ENCODE measurements at places on chromosomes 1 and 21.

DNA sequence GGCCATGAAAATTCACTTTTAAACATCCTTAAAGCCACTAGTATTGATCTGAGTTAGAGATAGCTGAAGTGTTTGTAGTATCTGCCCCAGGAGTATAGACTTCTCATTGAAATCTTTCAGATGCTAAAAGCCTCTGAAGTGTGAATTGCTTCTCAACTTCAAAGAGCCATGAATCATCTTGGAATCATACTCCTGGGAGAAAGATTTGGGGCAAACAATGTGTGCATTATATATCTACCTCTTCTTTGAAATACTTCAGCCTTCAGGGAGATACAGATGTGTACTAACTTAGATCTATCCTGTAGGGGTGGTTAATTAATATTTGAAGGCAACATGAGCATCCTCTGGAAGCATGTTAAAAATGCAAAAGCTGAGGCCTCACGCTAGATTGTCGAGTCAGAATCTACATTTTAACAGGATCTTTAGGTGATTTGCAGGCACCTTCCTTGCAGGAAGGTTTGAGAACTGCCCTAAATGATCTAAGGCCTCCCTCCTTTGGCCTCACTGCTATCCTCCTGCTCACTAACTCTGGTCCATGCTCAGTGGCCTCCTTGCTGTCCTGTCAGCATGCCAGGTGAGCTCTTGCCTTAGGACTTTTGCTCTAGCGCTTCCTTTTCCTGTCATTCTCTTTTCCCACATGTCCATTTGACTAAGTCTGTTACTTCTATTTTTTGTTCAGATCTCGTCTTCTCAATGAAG is 6.0 kb upstream of the SCYL3 start:
- no peak for DNase-seq

DNA sequence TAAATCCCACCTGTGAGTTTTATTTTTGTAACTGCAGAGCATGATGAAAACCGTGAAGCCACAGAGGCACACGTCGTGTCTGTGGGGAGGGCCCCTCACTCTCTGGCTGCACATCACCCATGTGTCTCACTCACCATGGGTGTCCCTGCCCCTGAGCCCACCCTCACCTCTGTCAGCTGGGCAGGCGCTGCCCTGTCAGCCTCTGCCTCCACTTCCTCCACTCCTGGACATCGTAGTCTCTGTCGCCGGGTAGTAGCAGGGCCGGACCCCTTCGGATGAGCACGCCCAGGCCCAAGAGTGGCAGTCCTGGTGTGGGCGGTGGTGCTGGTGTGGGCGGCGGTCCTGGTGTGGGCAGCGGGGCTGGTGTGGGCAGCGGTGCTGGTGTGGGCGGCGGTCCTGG is 37.3 kb downstream of the COL18A1 start:
- DNase-seq: no peak

DNA sequence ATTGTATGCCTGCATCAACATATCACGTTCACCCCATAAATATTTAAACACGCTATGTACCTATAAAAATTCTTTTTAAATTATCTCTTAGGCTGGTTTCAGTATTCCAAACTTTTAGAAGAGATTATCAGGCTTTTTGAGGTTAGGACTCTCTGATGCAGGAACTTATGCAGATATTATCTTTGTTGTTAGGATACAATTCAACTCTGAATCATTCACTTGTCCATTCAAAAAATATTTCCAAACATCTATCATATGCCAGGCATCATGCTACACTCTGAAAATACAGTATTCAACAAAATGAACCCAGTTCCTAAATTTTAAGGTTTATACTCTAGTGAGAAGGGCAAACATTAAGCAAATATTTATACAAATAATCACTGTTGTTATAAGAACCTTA is 40.5 kb downstream of the ASH1L start:
- no peak for DNase-seq

- no peak for DNase-seq
Measured at GRCh38 chr1:2556678-2557481, 709 bp downstream of the TNFRSF14 start.

GRCh38 chr1:21152423-21153100 is 24.1 kb downstream of the EIF4G3 start:
- DNase-seq: no peak

DNA sequence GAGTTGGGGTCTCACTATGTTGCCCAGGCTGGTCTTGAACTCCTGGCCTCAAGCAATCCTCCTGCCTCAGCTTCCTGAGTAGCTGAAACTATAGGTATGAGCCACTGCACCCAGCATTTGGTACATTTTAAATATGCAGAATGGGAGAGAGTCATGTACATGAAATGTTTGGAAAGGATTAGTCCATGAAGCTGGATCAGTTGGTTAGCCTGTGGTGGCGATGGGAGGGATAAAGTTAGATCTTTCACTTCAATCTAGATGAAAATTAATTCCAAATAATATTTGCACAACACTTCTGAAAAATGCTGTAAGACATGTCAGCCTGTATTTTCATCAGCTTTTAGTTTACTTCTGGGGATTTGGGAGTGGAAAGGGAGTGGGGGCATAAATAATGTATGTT is 188.9 kb downstream of the HUNK start:
- DNase-seq: no peak

GRCh38 chr21:45512626-45513002 is 29.6 kb downstream of the SLC19A1 start:
- DNase-seq: no peak

DNA sequence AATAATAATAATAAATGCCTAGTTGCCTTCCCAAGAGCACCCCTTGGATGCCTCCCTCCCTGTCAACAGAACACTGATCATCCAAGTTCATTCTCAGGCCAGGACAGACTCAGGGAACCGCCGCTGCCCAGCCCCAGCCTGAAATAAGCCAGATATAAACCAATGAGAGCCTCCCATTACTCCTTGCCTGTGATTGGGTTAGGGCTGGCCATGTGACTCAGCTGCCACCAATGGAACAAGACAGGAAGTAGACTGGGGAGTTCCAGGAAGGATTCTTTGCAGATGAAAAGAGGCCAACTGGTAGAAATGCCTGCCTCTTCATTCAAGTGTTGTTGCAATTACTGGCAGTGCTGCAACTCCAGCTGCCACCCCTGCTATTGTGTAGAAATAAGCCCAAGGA is 146.4 kb upstream of the TIAM1 start:
- DNase-seq: peak; percentile 42

DNA sequence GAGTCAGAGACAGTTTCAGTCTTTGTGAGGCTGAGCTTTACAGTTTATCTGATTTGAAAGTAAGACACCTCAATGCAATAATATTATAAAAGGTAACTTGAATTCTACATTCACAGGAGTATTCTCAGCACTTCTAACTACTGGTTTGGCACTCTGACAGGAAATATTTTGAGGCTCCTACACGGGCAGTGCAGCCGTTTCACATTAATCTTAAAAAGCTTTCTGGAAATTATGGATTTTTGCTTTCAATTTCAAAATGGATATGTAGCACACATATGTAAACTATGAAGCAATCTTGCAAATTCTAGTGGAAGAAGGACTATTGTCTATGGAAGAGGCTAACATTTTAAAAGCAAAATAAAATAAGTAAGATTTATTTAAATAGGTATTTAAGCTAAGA is 262.9 kb upstream of the SNX7 start:
- no peak for DNase-seq

DNA sequence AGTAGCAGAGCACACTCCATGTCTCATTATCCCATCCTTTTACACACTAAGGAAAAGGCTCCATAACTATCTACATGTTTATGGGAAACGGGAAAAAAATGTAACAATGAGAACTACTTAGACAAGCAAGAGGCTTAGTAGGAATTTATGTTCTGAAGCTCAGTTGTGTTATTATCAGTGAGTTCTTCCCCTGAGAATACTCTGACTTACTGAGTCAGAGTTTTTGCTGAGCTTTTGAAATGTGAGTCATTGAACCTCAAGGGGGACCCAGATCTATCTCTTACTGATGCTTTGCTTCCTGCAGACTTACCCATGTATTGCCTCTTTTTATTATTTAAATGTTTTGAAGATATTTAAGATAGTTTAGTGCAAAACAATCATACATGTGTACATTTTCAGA is 20.1 kb downstream of the CFHR5 start:
- DNase-seq: no peak

- DNase-seq: no peak
Measured at GRCh38 chr21:46452710-46453109, 6.0 kb upstream of the DIP2A start.

- DNase-seq: no peak
Measured at GRCh38 chr1:53278298-53278725, 40.0 kb upstream of the MAGOH start.

Data from H4 (cell line).